B cell (primary cell): ENCODE measurements at places on chromosomes 1 and 21.
A peak's percentile ranks its signal among the peaks of the same experiment; 100 is the strongest.

DNA sequence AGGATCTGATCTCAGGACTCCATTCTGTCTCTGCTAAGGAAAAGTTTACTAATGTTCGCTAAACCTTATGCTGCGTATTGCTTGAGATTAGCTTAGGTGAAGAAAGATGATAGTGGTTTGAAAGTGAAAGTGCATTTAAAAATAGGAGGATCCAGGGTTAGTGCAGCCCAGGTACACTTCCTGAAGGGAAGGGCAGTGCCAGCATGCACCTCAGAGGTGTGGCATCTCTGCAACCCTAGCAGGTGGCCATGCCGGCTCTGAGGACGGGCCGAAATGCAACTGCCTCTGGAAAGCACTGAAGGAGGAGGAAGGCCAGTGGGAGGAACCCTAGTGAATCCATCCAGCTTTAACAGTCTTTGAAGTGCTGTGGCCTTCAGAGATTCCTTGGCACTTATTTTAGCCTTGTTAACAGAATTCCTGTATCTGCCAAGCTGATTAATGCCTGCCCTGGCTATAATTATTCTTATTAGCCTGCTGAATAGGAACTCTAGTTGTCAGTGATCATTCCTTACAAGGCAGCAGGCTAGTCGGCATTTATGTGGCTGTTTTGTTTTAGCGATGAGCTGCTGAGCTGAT is 5.5 kb downstream of the PTGFRN start:
- DNase-seq: no peak

DNA sequence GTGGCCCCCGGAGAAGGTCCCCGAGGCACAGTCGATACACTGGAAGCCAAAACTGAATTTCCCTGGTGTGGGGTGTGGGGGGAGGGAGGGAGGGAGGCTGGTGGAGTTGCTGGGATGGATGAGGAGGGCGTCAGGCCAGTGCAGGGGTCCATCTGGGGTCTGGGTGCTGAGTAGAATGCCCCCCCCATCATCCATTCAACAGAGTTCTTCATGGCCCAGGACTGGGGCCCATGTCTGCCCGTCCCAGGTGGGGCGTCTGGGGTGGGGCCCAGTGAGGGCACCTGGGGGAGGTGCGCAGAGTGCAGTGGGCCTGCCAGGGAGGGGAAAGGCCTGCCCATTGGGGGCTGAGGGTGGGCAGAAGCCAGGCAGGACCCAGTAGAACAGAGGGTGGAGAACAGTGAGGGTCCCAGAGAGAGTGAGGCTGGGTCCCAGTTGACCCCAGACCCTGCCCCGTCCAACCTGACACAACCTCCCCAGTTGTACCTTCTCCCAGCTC is 1.9 kb downstream of the TNFRSF18 start:
- peak; percentile 38 for DNase-seq

GRCh38 chr1:227315629-227316346 is 2.5 kb downstream of the CDC42BPA start:
- no peak for DNase-seq

- DNase-seq: no peak
Measured at GRCh38 chr1:201949491-201949890, 3.1 kb upstream of the LMOD1 start.

DNA sequence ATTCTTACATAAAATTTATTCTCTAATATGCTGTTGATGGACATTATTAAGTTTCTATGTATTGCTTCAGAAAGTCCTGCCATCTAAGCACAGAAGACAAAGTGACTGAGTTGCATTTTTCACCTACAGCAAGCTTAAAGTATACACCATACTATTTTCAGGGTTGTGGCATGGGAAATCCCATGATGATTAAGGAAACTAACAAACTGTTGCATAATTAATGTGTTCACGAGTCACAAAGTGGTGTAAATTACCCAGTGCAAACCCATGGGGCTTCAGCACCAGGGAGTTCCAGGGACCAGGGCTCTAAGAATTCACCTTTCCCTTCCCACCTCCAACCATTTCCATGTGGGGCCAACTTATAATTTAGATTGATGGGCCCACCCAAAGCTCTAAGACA is 81.9 kb upstream of the NR5A2 start:
- DNase-seq: no peak

DNA sequence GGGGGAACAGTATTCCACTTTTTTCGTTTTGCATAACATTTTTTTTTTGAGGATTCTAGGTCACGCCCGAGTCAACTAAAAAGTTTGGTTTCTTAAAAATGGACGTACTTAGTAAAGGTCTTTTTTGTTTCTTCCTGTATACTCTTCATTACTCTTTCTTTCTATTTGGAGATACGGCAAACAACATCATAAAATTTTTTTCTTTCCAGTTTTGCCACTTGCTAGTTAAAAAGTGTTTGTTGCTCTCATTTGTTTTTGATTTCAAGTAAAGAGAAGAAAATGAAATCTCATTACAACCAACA is 788 bp upstream of the MPC2 start:
- DNase-seq: no peak

GRCh38 chr1:101370488-101370887 is 133.7 kb downstream of the S1PR1 start:
- DNase-seq: no peak

- DNase-seq: no peak
Measured at GRCh38 chr1:156899956-156900718, 6.6 kb downstream of the PEAR1 start.

GRCh38 chr21:41824466-41825207 is 54.5 kb downstream of the PRDM15 start:
- DNase-seq: no peak
